AML-193 (cell line): ENCODE measurements at places on chromosomes 1 and 21.
A peak's percentile ranks its signal among the peaks of the same experiment; 100 is the strongest.

DNA sequence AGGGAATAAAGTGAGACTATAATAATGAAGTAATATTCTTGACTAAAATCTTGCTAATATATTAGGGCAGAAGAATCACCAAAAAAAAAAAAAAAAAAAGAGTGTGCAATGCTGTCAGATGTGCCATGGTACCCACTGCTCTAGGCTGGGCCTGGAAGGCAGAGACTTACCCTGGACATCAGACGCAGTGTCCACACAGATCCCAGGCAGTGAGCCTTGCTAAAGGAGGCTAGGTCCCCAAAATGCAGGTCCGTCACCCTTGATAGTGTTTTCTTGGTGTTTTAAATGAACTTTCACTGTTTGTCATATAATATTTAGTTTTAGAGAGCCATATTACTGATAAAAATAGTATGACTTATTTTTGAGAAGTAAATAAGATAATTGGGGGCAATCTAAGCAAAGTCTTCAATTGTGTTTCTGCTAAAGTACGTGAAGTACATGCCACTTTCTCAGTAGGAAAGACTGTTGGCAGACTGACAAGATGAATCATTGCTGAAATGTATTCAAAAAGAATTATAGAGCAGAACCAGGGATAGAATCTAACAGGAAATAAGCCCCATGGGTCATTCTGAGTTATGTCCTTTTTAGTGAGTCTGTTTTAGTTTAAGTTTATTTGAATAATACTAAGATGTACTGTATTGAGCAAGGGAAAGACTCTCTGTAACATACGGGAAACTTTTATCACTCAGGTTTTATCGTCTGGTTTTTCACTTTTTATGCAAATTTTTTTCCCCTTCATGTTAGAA is 74.6 kb upstream of the PDC start:
- DNase-seq: no peak

GRCh38 chr1:99548943-99549605 is 96.8 kb upstream of the PALMD start:
- DNase-seq: no peak

DNA sequence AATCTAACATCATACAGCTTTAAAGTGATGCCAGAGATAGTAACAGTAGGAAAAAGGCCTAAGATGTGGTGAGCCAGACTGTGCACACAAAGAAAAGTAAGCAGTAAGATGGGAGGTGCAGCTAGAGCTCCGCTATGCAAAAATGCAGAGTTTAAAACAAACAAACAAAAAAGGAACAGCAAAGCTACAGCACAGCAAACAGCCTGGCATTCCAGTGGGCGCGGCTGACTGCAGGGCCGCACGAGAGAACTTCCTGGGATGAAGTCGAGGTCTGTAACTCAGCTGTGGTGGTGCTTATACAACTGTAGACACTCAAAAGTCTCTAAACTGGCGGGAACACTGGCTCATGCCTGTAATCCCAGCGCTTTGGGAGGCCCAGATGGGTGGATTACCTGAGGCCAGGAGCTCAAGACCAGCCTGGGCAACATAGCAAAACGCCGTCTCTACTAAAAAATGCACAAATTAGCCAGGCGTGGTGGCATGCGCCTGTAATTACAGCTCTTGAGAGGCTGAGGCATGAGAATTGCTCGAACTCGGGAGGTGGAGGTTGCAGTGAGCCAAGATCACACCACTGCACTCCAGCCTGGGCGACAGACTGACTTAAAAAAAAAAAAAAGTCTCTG is 30.1 kb downstream of the PRDM15 start:
- no peak for DNase-seq

- DNase-seq: no peak
Measured at GRCh38 chr21:45459171-45460010, 54.4 kb downstream of the COL18A1 start.

- DNase-seq: peak; percentile 72
Measured at GRCh38 chr1:109821221-109821669, 57.5 kb upstream of the EPS8L3 start.

DNA sequence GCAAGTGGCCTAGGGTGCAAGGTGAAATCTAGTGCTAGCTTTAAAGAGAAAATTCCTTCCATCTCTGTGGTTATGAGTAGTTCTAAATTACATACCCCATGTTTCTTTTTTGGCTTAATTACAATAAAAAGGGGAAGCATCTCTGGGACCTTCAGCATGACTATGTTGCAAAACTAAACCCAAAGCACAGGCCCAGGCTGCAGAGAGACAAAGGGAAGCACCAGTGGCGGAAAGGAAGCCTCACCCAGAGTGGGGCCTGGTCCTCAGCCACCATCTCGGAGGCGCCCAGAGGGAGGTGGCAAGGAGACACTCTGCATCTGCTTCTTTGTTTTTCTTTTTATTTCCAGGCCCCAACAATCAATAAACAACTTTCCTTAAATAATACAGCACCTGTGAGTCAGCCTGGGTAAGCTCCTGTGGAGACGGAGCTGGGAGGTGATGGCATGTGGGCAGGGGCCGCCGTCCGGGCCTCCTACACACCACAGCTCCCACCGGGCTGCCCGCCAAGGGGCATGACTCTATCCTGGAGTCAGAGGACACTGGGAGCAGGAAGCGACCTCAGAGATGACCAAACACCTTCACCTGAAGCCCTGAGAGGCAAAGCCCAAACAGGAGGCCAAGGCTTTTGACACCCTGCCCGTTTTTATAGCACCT is 21.7 kb downstream of the ITPKB start:
- DNase-seq: peak; percentile 95

- no peak for DNase-seq
Measured at GRCh38 chr21:38165466-38166172, 91.2 kb upstream of the KCNJ15 start.

DNA sequence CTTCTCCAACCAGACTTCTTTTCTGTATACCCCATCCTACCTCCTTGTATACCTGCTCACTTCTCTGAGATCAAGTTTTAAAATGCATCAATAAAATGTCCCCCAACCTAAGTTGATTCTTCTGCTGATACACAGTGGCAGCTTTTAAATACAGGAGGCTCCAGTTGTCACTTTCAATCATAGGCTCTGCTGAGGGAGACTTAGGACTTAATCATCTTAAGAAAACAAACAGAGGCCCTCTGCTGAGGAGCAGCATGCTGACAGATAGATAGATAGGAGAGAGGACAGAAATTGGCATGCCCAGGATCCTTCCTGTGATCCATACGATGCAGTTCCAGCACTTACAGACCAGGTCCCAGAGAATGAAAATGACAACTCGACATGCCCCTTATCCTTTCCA is 311.0 kb upstream of the PROX1 start:
- no peak for DNase-seq

DNA sequence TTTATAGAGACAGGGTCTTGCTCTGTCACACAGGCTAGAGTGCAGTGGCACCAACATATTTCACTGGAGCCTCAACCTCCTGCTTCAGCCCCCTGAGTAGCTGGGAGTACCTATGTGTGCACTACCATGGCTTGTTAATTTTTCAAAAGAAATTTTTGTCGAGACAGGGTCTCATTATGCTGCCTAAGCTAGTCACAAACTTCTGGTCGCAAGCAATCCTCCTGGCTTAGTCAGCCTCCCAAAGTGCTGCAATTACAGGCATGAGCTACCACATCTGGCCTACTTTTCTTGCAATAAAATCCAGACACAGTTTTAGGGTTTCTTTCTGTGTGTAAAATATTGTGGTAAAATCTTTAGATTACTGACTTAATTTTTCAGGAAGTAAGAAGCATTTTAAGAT is 27.9 kb upstream of the NTPCR start:
- DNase-seq: no peak

DNA sequence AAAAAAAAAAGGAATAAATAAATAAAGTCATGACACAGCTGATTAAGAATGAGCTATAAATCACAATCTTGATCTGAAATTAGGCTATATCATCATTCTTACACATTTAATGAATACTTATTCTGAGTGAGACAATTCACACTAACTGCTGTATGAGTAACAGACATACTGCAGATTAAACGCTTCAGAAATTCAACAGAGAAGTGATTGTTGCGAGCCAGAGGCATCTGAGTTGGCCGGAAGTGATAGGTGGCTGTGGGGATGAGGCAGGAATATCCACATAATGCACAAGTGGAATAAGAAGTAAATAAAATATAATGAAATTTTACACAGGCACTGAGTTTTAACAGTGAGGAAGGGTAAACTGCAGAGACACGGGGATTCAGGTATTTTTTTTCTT is 142.4 kb downstream of the APP start:
- no peak for DNase-seq

DNA sequence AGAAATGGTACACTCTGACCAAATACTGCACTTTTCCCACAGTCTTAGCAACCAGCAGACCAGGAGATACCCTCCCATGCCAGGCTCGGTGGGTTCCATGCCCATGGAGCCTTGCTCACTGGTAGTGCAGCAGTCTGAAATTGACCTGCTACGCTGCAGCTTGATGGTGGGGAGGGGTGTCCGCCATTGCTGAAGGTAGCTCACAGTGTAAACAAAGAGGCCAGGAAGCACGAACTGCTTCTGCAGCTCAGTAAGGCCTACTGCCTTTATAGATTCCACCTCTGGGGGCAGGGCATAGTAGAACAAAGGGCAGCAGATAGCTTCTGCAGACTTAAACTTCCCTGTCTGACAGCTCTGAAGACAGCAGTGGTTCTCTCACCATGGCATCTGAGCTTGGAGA is 12.3 kb upstream of the IFI44L start:
- DNase-seq: no peak

DNA sequence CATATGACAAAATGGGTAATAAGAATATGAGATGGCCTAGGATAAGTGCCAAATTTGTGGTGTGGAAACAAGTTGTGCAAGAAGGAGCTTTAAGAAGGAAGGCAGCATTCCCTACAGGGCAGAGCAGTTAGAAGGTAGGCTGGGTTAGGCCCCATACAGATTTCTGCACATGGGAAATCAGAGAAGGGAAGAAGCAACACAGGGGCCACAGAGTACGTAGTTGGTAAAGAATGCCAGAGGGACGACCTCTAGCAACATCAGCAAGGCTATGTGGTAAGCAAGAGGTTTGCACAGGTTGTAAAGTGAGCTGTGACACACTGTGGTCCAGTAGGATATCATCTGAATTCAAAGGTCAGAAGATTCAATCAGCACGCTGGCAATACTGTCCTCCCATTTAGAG is 765.6 kb upstream of the B3GALT2 start:
- DNase-seq: no peak

GRCh38 chr1:167416506-167416905 is 101.8 kb downstream of the CD247 start:
- DNase-seq: no peak

DNA sequence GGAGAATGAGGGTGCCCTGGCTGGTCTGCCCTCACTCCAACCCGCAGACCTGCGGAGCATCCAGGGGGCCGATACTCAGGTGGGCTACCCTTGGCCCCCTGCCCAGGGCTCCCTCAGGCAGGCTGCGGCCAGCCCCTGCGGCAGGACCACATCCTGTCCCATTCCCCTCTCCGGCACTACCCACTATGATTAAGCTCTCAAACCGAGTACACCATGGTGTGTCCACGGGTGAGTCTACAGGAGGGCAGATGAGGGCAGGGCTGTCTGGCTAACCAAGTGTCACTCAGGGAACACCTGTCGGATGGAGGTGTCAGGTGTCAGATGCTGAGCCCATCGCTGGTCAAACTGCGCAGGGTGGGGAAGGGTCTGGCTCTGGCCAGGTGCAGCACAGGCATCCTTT is 47.2 kb downstream of the SLC66A1 start:
- no peak for DNase-seq

DNA sequence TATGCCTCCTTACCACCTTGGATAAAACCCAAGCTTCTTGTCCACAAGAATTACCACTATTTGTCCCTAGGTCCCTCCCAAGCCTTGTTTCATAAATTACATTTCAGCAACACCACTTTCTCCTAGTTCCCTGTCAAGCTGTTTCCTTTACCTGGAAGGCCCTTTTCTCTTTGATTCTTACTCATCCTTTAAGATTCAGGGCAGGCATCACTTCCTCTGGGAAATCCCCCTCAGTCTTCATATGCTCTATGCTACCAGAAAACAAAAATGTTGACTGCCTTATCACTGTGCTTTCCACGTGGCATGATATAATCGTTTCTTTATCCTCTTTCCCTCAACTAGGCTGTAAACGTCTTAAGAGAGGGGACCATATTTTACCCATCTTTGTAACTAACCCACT is 102.7 kb downstream of the LYST start:
- no peak for DNase-seq

DNA sequence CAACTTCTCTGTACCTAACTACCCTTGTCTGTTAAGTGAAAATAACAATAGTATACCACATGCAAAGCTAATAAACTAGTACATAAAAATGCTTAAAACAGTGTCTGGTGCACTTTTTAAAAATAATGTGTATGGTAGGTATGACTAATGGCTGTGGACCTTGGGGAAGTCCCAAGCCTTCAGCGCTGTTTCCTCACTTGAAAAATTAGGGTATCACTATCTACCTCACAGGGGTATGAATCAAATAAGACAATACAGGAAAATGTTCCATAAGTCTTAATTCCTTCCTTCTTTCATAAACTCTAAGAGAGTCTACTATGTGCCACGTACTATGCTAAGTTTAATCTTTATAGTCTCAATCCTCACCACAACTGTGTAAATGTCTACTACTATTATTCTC is 32.0 kb downstream of the EGLN1 start:
- DNase-seq: no peak

GRCh38 chr1:187157115-187157514 is 328.4 kb downstream of the PLA2G4A start:
- DNase-seq: no peak

- DNase-seq: no peak
Measured at GRCh38 chr21:45042664-45043161, 31.7 kb upstream of the ADARB1 start.

DNA sequence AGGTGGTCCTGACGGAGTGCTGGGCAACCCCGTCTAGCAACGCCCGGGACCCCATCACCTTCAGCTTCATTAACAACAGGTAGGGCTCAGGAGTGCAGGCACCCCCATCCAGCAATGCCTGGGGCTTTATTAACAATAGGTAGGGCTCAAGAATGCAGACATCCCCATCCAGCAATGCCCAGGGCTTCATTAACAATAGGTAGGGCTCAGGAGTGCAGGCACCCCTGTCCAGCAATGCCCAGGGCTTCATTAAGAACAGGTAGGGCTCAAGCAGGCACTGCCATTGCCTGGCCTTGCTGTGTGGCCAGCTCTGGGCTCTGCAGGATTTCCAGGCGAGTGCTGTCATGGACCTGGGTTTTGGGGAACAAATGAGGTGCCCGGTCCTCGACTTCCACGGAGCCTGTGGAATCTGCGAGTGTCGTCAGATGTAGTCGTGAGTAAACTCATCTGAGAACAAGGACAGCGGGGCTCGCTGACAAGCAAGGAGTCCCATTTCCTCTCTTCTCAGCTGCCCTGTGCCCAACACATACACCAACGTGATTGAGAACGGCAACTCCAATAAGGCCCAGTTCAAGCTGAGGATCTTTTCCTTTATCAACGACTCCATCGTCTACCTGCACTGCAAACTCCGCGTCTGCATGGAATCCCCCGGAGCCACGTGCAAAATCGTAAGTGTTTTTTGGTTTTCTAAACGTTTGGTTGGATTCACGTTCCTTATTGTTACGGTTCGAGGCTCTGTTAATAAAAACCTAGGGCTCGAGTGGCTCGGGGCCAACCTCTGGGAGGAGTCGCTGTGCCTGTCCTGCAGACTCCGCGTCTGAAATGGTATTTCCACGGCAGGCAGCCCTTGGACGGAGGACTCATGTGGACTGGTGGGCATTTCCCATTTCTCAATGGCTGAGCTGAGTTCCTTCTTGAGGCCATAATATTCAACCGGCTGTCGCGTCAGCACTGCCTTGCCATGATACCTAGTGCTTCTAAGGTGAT is 56.3 kb downstream of the UMODL1 start:
- DNase-seq: no peak
